Kidney (tissue), 22 donors: ENCODE measurements at places on chromosomes 7 and 10. TPM values are rescaled to one million over a fixed set of nuclear protein-coding genes. Genes with fewer than 3 reads are reported as not detected.

- DNase-seq, result no peak
These were observed 19.6 kb downstream of the ZAN start for GRCh38 chr7:100752994-100753393.

DNA sequence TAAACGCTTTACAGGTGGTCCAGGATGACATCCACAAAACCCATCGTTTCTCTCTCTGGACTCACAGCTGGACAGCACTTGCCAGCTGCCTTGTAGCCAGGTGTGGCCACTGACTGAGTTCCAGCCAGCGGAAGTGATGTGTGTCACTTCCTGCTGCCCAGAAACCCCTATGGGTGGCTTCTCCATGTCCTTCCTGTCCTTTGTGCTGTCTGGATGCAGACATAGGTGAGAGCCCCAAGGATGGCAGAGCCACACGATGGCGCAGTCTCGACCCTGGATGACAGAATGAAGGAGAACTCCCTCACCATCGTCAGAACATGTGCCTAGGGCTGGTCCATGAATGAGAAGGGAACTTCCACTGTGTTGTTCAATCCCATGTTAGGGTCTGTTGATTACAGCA is 22.1 kb downstream of the NMT2 start:
- no peak for DNase-seq

DNA sequence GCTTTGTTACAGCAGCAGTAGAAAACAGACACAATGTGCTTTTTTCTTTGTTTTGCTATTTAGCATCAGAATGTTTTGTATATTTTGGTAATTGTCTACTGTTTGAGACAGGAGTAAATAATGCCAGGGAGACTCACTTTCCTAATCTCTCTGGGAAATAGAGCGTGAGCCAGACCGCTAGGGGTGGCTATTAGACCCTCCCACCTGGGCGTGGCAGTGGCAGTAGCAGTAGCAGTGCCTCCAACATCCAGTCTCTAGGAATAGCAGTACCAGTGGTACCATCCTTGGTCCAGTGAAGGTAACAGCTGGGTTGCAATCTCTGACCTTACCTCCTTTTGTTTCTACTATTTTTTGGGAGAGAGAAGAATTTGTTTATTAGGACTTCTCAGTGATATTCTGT is 165.7 kb upstream of the MAGI2 start:
- no peak for DNase-seq

GRCh38 chr7:95772771-95773581 is 622 bp downstream of the DYNC1I1 start:
- DNase-seq, result peak; percentile 55

DNA sequence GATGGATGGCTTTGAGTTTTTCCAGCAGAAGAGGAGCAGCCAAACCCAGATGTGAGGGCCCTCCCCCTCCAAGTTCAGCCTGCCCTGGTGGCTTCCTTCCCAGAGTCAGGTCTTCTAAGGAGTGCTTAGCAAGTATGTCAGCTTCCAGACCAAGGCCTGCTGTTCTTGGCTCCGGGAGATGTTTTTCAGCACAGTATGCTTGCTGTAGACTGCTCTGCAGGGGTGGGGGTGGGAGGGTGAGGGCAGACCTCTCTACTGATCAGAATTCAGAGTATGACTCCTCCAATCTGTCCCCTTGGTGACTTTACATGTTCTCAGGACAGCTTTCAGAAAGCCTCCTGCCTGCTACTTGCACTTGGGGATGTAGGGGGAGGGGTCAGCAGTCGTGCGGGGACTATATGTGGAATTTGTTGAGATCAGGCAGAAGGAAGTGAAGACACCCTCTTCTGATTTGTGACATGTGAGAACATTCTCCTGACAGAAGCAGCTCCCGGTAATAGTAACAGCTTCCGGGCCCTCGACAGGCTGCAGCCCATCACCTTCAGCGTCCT is 516.4 kb upstream of the ZMIZ1 start:
- peak; percentile 80 for DNase-seq

- no peak for DNase-seq
These were observed 882 bp upstream of the CHCHD1 start for GRCh38 chr10:73780966-73781365.

GRCh38 chr7:69803699-69804516 is 205.6 kb downstream of the AUTS2 start:
- no peak for DNase-seq

GRCh38 chr7:64541438-64542359 is 21.2 kb downstream of the ZNF680 start:
- no peak for DNase-seq

- DNase-seq, result no peak
These were observed 25.6 kb downstream of the TACR2 start for GRCh38 chr10:69391158-69391557.

- peak; percentile 55 for DNase-seq
These were observed 18.6 kb upstream of the SMO start for GRCh38 chr7:129169686-129170440.

GRCh38 chr7:1912593-1913465 is 242.8 kb downstream of the ELFN1 start:
- DNase-seq, result peak; percentile 86

- no peak for DNase-seq
These were observed 180.5 kb upstream of the PRSS58 start for GRCh38 chr7:142438235-142438922.

DNA sequence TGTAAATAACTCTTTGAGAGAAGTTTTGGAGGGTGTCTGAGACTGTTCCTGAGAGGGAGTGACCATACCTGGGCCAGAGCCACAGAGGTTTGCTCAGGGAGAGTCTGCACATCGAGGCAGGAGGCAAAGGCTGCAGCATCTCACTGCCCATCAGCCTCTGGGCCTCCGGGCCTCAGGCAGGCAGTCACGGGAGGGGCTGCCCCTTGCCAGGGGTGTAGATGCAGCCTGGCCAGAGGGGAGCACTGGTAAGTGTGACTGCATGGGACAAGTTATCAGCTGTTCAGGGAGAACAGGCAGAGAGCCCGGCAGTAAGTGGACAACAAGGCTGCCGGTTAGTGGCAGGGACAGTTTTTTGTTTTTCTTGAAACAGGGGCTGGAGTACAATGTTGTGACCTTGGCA is 55.9 kb downstream of the ZNF467 start:
- DNase-seq, result no peak

DNA sequence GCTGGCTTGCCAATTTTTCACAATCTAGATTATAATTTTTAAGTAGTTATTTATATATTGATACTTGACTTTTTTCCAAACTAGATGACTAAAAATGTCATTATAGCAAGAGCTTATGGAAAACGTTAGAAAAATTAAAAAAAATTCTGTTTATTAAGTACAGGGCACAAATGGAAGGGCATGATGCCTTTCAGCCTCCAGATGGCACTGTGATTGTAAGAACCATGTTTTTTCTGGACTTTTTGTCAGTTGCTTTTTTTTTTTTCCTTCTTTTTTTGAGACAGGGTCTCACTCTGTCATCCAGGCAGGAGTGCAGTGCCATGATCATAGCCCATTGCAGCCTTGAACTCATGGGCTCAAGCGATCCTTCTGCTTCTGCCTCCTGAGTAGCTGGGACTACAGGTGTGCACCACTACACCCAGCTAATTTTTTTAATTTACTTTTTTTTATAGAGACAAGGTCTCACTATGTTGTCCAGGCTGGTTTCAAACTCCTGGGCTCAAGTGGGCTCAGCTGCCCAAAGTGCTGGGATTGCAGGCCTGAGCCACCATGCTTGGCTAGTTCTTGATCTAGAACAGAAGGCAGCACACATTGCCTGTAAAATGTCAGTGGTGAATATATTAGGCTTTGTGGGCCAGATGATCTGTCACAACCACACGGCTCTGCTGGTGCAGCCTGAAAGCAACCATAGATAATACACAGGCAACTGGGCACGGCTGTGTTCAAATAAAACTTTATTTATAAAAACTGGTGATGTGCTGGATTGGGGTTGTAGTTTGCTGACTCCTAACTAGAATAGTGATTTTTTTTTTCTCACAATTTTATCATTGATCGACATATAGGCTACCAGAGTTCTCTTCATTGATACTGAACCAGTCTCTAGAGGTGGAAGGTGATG is 27.4 kb downstream of the UCMA start:
- peak; percentile 59 for DNase-seq

DNA sequence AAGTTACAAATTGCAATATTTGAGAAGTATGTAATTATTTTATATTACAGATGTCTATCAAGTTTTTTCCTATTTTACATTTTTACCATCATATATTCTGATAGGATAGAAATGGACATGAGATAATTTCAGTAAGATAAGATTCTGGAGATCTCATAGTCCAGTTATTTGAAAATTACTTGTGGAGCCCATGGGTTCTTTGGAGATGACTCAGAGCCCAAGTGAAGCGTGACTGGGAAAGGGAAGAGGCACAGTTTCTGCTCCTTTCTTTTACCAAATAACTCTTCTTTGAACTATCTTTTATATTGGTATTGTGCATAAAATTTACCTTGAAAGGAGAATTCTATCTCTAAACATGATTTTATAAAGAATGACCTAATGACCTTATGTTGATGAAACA is 2.4 kb downstream of the CD36 start:
- no peak for DNase-seq

GRCh38 chr7:156832195-156832877 is 60.6 kb downstream of the LMBR1 start:
- DNase-seq, result no peak

GRCh38 chr10:17488848-17489247 is 34.5 kb upstream of the ST8SIA6 start:
- DNase-seq, result no peak

DNA sequence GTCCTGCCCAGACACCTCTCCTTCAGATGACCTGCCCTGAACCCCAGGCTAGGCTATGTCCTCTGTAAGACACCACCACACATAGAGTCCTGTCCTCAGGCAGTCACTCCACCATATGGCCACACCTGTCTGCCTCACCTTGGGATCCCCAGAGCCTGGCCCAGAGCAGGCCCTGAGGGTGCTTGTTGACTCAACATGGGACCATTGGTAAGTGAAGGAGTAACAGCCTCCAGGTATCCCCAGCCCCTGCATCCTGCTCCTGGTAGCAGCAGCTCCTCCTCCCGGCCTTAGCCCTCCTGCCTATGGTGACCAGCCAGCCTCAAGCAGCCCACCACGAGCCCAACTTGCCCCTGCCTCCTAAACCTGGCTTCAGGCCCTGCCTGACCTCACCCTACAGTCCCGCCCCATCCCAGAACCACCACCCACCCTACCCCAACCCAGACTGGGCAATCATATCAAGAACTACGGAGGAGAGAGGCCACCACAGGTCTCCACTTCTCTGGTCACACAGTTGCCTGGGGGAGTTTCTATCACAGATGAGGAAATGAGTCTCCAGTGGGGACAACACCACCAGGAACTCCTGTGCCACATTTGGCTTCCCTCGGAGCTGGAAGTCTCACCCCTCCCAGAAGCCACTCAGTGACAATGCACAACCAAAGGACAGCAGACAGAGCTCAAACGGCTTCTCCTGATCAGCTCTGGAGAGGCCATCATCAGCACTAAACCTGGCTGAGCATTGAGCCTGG is 136.6 kb downstream of the GRID1 start:
- no peak for DNase-seq

DNA sequence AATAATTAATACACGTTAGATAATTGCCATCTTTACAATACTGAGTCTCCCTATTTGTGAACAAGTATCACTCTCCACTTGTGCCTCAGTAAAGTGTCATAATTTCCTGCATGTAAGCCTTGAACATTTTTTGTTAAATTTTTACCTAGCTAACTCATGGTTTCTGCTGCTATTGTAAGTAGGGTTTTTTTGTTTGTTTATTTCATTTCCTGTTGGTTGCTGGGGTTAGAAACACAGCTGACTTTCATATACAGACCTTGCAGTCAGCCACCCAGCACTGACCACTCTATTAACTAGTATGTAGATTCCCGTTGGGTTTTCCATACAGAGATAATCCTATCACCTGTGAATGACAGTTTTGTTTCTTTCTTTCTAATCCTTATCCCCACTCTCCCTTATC is 133.3 kb downstream of the MPP7 start:
- no peak for DNase-seq

DNA sequence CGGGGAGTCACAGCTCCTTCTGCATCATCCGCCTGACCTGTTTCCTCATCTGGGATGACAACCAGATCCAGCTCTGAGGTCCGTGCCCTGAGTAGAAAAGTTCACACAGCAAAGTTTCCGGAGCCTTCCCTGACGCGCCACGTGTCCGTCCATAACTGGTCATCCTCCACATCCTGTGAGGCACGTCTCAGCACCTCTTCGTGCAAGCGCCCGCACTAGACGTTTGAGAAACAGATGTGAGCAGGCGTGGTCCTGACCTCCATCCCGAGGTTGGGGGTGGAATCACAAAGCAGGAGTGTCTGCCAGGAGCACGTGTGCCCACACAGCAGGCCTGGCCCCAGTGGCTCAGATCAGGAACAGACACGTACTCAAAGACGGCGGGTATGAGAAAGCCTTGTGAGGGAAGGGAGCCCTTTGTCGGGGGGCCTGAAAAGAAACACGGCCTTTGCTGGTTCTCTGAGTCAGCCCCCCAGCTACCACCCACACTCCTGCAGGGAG is 520.8 kb downstream of the DNAJB6 start:
- no peak for DNase-seq

- no peak for DNase-seq
These were observed 27.9 kb downstream of the EGFR start for GRCh38 chr7:55046582-55047342.

Gene STEAP1B
- not detected for polyA plus RNA-seq

Gene RAB19
- 0.82 TPM for polyA plus RNA-seq

Gene CUZD1
- 0.65 TPM for polyA plus RNA-seq

Gene CABCOCO1
- 1.5 TPM for polyA plus RNA-seq

Gene CAMK2B
- polyA plus RNA-seq, result 3.2 TPM

Gene TMEM178B
- 0.58 TPM for polyA plus RNA-seq

Gene GIMAP8
- polyA plus RNA-seq, result 10.2 TPM

Gene FXYD4
- 392 TPM for polyA plus RNA-seq

Gene SYT15B
- 0.39 TPM for polyA plus RNA-seq
